Mammary epithelial cell (primary cell): ENCODE measurements at places on chromosomes 4 and X. TPM values are rescaled to one million over a fixed set of nuclear protein-coding genes. Genes with fewer than 3 reads are reported as not detected.

DNA sequence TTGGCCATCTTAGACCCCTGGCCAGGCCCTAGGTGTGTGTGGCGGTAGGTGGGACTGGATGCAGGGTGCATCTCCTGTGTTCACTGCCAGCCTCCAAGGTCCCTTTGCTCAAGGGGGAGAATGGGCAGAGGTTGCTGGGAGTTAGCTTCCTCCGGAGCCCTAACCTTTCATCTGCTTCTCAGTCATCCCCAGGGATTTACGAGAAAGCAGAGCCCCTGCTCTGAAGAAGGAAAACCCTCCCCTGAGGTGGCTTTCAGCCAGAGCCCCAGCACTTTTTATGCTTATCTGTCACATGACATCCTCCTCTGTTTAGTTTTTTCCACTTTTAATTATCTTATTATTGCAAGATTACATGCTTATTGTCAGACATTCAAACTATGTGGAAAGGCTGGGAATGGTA lies 44.9 kb upstream of the DDX3X start:
- DNase-seq, result no peak

DNA sequence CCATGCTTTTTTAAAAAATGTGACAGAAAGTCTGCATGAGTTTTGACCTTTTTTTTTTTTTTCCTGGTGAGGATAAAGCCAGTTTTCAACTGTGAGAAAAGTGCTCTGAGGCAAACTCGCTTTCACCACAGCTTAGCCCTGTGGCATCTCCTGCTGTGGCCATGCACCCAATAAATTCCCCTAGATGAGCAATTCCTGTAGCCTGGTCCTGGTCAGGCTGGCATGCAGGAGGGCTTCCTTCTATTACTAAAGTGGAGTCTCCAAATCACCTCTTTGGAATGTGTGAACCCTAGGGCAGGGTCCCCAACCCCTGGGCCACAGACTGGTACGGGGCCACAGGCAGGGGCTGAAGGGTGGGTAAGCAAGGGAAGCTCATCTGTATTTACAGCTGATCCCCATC lies 265.4 kb downstream of the RAPGEF2 start:
- peak; percentile 53 for DNase-seq

- peak; percentile 71 for DNase-seq
These were observed 67.0 kb upstream of the CXCL13 start for GRCh38 chr4:77538574-77539157.

GRCh38 chrX:125093852-125094251 lies 225.8 kb upstream of the TEX13C start:
- DNase-seq, result no peak

Gene ASB9
- 0.40 and 1.9 TPM in 2 replicates for total RNA-seq

Gene DCLK2
- not detected in 2 replicates for total RNA-seq

Gene SMPX
- not detected in 2 replicates for total RNA-seq

DNA sequence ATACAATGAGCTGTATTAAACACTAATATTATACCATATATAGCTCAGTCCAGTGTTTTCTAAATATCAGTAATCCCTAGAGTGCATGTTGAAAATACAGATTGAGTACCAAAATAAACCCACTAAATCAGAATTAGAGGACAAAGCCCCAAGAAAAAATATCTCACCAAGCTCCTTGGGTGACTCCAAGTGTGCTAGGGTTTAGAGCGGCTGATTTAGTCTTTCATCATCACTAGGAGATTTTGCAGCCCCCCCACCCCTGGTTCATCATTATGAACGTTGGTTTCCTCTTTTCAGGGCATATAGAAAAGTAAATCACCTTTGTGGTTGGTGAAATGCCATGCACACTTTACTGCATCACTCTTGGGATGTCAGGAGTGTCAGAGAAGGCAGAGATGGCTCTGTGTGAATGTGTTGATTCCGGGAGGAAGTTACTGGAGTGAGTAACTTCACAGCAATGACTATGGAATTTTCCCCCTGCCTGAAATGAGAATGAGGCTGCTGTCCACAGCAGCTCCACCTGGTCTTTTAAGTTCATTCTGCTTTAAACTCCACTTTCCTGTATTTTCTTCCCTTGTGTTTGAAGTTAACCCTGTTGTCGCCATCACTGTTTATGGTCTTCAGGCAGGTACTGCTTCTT lies 25.2 kb upstream of the ANAPC4 start:
- DNase-seq, result peak; percentile 42

GRCh38 chrX:65920620-65921019 lies 119.3 kb downstream of the VSIG4 start:
- DNase-seq, result peak; percentile 85

DNA sequence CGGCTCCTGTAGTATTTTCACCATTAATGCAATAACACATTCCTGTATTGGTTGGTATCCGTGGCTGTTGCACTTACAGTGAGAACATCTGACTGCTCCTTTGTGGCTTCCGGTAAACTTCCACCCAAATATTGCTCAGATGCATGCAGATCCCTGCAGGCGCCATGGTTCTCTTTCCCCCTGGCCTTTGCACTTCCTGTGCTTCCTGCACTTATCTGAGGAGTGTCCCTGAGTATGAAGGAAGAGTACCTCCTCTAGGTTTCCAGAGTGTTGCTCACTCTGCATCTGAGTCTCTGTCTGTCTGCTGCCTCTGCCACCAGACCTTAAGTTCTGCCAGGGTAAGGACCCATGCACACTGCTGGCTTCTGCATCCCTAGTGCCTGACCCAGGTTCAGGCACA lies 117.2 kb upstream of the SLC34A2 start:
- no peak for DNase-seq

- peak; percentile 38 for DNase-seq
These were observed 640 bp downstream of the PHF8 start for GRCh38 chrX:54043541-54044125.

DNA sequence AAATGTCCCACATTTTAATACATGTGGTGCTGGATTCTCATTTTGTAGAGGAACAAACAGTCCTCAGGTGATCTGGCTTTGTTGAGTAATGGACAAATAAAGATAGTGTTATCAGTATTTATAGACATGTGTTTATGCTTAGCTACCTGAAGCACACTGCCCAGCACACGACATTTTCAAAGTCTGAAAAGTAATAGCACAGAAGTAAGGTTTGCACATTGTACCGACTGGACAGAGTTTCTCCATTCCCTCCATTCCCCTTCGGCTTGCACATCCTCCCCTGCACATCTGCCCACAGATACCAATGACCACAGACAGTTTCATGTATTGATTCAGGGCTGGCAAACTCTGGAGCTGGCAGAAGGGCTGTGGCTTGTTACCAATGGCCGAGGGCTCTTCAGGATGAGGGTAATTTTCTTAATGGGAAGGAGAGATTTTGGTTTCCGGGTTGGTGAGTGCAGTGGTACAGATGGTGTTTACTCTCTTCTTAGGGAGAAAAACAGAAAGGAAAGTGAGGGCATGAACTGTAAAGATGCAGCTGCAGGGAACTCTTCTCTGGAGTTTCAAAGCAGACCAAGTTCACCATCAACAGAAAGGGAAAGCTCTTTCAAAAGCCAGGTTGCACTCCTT lies 2.3 kb downstream of the GRPR start:
- no peak for DNase-seq

DNA sequence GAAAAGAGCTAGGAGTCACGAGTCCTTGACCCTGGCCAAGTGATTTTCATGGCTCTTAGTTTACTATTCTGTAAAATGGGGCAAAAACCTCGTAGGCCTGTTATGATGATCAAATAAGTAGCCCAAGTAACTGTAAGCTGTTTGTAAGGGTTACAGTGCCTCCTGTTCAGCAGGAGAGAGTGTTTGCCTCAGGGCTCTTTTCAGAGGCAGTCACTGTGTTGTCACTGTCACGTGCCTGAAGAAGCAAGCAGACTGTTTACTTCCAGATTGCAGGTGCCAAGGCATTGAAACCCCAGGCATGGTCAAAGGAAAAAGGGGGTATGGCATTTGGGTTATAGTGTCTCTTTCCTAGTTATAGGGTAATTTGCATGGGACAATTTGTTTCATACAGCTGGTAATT lies 4.5 kb downstream of the RAB39B start:
- DNase-seq, result no peak

GRCh38 chr4:115054836-115055235 lies 58.6 kb downstream of the NDST4 start:
- no peak for DNase-seq

Gene BMX
- 0.32 and 0.49 TPM in 2 replicates for total RNA-seq

GRCh38 chr4:124803026-124803425 lies 90.5 kb upstream of the ANKRD50 start:
- no peak for DNase-seq

Gene ZNF157
- total RNA-seq, result 0.27 and 0.28 TPM in 2 replicates

- peak; percentile 97 for DNase-seq
These were observed 3.2 kb upstream of the CLOCK start for GRCh38 chr4:55549888-55550287.

Gene SLC9B2
- total RNA-seq, result 16.3 and 21.3 TPM in 2 replicates

- no peak for DNase-seq
These were observed 75.9 kb downstream of the C4orf51 start for GRCh38 chr4:145755802-145756201.

Gene CENPVL2
- not detected for total RNA-seq

Gene ARFIP1
- 34.8 and 41.4 TPM in 2 replicates for total RNA-seq

DNA sequence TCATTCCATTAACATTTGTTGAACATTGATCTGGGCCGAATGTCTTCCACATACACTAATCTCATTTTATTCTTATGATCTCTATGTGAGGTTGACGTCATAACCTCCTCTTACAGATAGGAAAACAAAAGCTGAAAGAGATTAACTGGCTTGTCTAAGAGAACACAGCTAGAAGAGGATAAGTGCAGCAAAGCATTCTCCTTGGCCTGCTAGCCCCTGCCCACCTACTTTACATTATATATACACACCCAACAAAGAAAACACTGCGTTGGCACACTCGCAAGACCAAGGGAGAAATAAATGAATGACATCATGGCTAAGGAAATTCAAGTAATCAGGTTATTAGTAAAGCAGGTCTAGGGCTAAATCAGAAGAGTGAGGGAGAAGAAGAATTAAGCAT lies 138.4 kb downstream of the PARM1 start:
- DNase-seq, result no peak

GRCh38 chrX:71913156-71913950 lies 2.7 kb downstream of the NHSL2 start:
- no peak for DNase-seq

GRCh38 chr4:24856586-24856985 lies 56.3 kb downstream of the CCDC149 start:
- DNase-seq, result no peak

Gene CYSLTR1
- total RNA-seq, result under 0.01 TPM

DNA sequence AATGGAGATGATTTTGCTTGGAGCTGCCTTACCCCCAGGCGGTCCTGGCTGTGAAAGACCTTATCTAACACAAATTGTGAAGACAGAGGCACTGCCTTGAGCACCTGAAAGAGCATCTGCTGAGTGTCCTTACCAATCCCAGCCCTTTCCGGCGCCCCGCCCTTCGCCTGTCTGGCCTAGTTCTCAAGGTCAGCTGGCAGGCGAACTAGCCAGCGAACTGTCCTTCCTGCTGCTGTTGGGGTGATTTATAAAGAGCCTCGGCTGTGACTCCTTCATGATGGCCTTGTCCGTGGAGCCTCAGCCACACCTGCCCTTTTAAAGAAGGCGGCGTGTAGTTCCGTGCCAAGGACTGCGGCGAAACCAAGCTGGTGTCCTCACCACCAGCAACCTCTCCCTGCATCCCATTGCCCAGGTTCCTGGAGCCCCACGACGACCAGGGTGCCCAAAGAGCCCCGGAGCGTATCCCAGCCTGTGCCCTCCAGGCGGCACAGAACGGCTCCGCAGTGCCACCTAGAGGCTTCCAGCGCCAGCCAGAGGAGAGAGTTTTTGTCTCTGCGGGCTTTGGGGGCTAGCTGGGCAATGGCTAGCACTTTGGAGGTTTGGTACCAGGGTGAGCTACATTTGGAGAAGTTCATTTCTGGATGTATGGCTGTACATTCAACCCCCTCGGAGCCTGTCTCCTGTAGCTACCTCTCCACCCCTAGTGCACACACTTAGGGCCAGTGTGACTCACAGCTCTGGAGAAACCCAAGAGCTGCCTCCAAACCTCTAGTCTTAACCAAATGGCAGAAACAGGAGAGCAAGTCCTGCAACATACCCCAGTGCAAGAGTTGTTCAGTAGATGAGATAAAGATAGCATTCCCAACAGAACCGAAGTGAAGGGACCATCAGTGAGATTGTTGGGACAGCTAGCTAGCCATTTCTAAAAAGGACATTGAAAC lies 36.8 kb upstream of the VMA21 start:
- peak; percentile 2 for DNase-seq

GRCh38 chrX:97787849-97788248 lies 904.1 kb downstream of the RPA4 start:
- DNase-seq, result no peak

DNA sequence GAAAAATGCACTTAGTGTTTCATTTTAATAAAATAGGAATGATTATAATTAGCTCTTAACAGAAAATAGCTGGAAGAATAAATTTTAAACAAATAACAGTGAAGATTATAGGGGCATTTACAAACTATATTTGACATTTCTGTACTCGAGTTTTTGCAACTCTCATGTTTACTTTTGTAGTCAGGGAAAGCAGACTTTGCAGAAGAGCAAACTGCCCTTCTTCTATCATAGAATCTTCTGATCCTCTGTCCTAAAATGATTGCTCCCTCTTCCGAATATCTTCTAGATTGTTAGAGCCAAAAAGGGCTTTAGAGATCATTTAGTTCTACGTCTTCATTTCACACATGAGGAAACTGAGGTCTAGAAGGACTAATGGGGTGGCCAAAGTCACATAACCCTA lies 219.0 kb downstream of the RELL1 start:
- no peak for DNase-seq

Gene UTP3
- 38.1 and 40.0 TPM in 2 replicates for total RNA-seq

GRCh38 chr4:63937961-63938360 lies 471.3 kb downstream of the TECRL start:
- DNase-seq, result no peak

DNA sequence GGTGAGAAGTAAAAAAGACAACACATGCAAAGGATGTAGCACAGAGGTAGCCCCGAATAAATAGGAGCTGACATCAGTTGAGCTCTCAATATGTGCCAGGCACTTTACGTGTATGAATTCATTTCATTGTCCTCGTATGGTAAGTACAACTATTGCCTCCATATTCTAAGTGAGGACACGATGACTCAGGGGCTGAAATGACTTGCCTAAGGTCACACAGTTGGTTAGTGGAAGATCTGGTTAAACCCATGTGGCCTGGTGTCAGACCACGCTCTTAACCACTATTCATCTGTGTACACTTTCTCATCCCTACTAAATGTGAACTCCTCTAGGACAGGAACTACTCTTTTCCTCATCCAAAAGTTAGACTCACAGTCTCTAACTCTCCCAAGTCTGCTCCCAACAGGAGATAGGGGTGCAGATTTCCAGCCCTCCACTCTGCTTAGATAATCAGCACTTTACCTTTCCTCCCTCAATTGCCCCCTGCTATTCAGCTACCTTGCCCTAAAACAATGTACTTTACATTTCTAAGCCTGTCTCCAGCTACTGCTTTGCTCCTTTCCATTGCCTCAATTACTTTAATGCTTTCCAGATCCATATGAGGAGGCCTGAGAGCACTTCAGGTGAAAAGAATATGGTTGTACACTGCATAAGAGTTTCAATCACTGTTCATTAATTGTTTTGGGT lies 58.8 kb upstream of the LHFPL1 start:
- no peak for DNase-seq

- DNase-seq, result no peak
These were observed 1.6 kb upstream of the LOC101059915 start for GRCh38 chrX:71665747-71666146.

- DNase-seq, result no peak
These were observed 67.3 kb upstream of the RAPGEF2 start for GRCh38 chr4:159035570-159035969.
